Muscle of leg (tissue), 16 donors: ENCODE measurements at places on chromosomes 6 and 20.

GRCh38 chr6:142722841-142723240 lies 222.1 kb downstream of the HIVEP2 start:
- DNase-seq: no peak

DNA sequence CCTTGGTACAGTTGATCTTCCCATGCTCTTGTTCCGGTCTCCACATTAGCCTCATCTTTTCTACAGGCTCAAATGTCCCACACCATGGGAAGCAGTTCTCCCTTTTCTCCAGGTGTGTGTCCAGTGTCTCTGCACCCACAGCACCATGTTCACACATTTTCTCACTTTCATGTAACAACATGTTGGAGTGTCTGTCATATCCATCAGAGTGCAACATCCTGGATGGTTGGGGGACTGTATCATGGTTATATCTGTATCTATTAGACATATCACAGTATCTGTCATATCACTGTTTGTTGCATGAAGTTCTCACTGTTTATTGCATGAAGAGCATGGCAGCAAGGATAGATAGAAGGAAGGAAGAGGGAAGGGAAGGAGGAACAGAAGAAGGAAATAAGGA lies 635.6 kb downstream of the EPM2A start:
- no peak for DNase-seq

DNA sequence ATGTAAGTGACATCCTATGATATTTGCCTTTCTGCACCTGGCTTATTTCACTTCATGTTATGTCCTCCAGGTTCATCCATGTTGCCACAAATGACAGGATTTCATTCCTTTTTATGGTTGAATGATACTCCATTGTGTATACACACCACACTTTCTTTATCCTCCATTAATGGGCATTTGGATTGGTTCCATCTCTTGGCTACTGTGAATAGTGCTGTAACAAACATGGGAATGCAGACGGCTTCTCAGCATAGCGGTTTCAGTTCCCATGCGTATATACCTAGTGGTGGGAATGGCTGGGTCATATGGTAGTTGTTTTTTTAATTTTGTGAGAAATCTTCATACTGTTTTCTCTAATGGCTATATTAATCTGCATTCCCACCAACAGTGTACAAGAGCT lies 14.8 kb downstream of the MTHFD1L start:
- DNase-seq: no peak

GRCh38 chr6:90097356-90097755 lies 199.3 kb downstream of the BACH2 start:
- DNase-seq: no peak

DNA sequence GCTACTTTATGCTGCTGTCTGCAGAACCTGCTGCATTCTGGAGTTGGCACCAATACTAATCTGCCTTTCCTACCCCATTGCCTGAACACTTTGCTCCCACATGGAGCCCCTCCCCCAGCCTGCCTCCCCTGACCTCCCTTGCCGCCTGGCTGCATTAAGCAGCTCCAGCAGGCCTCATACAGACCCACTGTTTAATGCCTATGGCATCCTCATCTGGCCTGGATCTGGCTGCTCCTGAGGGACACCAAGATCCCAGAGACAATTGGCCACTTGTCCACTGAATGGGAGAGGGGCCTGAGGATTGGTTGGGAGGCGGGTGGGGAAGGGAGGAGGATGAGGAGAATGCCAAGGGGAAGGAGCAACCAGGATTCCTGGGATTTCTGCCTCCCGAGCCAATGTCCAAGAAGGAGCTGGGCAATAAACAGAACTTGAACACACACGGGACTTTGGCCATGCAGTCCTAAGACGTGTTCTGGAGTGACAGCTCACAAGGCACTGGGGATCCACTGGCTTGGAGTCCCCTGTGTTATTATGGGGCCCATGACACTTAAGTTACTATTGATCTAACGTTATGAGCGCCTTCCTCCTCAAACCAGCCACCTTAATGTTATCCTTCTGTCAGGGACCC lies 10.4 kb upstream of the KCNK5 start:
- DNase-seq: peak; percentile 57

DNA sequence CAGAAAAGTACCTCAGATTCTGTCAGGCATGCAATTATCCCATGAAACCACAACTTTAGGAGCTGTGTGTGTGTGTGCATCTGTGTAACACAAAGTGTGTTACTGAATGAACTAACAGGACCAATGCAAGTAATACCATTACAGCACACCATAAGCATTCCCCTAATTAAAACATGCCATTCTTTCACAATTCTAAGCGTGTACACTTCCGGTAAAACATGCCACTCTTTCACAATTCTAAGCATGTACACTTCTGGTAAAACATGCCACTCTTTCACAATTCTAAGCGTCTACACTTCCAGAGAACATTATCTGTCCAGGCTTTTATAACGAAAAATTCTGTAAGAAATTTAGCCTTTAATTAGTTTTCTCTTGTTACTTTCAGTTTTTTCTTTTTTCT lies 238.2 kb downstream of the GMDS start:
- no peak for DNase-seq

- DNase-seq: no peak
These were observed 3.0 kb upstream of the FRMD1 start for GRCh38 chr6:168081858-168082546.

- peak; percentile 56 for DNase-seq
These were observed 518.1 kb upstream of the JARID2 start for GRCh38 chr6:14727494-14728395.

DNA sequence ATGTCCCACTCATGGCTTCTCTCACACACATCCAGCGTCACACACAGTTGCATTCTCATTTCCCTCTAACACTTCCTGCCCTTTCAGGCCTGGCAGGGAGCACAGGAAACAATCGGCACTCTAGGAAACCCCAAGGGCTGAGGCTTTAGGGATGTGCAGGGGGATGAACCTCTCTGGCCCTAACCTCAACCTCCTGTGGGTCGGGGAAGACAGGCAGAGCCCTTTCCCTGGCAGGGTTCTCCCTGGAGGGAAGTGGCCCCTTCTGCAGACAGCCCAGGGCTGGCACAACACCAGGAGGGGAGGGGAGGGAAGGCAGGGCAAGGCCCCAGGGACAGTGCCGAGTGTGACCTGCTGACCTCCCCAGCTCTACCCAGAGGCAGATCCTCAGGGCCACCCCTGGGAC lies 2.7 kb downstream of the TEAD3 start:
- peak; percentile 68 for DNase-seq

- DNase-seq: peak; percentile 90
These were observed 26.1 kb upstream of the PYGB start for GRCh38 chr20:25221592-25222460.

DNA sequence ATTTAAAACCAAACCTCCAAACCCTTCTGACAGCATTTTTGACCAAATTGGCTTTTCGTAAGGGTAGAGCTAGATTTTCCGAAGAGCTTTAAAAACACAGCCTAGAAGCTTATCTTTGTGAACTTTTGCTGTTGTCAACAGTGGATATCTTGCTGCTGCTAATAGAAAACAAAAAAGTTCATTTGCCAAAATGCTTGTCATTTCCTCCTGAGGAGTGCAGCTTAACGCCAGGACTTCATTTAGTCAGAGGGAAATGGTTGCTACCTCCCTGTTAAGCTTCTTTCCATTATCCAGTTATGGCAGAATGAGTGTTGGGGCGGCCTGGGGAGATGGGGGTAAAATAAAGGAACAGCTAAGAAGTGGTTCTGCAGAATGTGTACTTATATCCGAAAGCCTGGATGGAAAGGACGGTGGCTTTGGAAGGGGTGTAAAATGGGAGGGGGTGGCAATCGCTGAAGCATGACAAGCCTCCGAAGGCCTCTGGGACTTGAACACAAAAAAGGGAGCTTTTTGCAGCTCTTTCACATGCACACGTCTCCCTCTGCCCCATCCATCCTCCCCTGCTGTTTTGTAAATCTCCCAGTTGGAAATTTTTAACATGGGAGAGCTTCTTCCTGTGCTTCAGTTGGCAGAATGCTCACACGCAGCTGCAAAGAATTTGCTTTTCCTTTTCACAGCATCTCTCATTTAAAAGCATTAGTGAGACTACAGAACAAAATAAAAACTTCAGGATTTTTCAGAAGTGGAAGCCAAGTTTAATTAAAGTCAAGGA lies 22.5 kb downstream of the JARID2 start:
- peak; percentile 87 for DNase-seq

GRCh38 chr20:33569802-33570391 lies 80.0 kb downstream of the CBFA2T2 start:
- DNase-seq: no peak

DNA sequence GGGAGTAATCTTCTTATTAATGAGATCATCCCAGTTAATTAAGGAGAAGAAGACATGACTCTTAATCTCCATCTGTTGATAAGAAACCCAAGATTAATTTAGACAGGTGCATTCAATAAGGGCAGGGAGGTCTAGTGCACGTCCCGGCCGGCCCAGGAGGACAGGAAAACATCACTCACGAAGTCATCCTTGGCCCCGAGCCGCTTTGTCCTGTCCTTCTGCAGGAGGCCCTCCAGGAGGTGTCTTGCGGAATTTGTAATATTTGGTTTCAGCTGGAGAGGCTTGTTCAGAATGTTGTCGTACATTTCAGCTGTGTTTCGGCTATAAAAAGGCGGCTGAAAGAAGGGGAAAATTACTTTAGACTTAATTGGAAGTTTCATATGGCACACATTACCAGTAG lies 118.4 kb upstream of the SLC2A12 start:
- DNase-seq: no peak

- DNase-seq: no peak
These were observed 379.9 kb upstream of the IRAK1BP1 start for GRCh38 chr6:78487401-78487800.

GRCh38 chr6:132107896-132108295 lies 156.7 kb upstream of the CCN2 start:
- no peak for DNase-seq

GRCh38 chr6:159715166-159715565 lies 12.1 kb upstream of the WTAP start:
- no peak for DNase-seq

DNA sequence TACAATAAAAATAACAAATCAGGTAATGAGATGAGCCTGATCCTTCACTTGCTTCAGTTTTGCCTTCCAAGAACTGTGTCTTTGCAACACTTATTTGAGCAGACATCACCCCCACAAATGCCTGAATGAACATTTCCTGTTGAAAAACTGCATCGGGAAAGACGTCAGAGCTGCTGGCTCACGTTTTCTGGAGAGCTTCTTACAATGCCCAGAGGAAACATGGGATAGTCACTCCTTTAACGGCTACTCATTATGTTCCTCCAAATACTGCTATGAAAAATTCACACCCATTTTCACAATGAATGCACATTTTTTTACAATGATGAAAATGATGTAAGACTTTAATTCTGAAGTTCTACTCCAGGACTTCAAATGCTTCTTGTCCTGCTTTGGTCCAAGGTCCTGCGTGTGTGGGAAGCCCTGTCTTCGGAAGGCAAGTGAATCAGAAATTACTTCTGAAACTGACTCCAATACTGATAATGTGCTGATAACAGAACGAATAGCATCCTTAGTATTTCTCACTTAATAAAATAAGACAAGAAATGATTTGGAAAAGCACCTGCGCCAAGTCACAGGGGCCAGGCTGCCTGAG lies 238.0 kb downstream of the ANKRD60 start:
- peak; percentile 83 for DNase-seq

DNA sequence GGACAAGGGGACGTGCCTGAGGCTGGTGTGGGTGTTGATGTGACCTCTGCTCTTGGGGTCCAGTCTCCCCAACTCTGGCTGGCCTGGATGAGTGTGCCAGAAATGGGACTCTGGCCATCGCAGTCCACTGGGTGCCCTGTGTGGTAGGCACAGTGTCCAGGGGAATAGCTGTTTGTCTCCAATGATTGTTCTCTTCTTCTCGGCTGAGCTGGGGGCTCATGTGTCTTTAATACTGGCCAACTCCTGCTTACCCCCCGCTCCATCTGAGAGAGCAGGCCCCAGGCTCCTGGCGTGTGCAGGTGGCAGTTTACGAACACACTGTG lies 45.0 kb downstream of the RBM38 start:
- no peak for DNase-seq

DNA sequence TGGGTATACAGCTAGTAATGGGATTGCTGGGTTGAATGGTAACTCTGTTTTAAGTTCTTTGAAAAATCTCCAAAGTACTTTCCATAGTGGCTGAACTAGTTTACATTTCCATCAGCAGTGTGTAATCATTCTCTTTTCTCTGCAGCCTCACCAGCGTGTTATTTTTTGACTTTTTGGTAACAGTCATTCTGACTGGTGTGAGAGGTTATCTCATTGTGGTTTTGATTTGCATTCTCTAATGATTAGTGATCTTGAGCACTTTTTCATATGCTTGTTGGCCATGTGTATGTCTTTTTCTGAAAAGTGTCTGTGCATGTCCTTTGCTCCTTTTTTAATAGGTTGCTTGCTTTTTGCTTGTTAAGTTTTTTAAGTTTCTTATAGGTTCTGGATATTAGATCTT lies 194.2 kb upstream of the PHACTR1 start:
- DNase-seq: no peak

GRCh38 chr6:33028220-33028849 lies 18.9 kb upstream of the HLA-DOA start:
- no peak for DNase-seq

DNA sequence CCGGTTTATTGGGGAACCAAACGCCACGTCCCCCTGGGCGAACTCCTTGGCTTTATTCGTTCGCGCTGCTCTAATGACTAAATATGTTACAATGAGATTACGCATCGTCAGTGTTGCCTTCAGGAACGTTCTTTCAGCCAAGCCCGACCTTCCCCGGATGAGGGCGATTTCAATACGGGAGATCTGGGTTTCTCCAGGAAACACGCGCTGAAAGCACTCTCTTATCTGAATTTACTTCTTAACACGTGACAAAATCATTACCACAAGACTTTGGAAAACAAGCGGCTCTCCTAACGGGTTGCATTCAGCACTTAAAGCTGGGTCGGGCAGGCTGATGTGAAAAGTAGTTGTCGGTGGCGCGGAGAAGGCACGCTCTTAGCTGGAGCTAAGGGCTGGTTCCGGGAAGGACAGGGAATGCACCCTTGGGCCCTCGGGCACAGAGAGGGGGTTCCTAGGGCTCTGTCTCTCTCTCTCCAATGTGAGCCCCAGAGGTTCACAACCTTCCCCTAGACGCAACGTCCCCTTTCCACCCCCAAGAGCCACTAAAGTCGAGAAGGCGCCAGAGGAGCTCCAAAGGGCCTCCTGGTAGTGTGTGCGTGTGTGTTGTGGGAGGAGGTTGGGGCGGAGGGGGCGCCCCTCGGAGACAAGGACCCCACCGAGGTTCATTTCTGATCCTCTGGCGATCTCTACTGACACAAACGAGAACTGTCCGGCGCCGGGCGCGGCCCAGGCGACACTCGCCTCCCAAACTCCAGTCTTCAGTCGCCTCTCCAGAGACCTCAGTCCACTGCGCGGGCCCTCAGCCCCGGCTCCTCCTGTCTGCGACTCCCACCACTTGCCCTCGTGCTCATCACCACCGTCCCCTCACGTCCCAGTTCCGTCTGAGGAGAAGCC lies 7.1 kb upstream of the NKX2-2 start:
- no peak for DNase-seq
